Activated CD4-positive, alpha-beta T cell treated with anti-CD3 and anti-CD28 coated beads, Interleukin-2, Interleukin-6, amounts not matched to agents 100 ng/mL and 50 ng/mL, durations not matched to agents 16 hours and 8 hours (primary cell): ENCODE measurements at places on chromosomes 5 and 9.
A peak's percentile ranks its signal among the peaks of the same experiment; 100 is the strongest.

DNA sequence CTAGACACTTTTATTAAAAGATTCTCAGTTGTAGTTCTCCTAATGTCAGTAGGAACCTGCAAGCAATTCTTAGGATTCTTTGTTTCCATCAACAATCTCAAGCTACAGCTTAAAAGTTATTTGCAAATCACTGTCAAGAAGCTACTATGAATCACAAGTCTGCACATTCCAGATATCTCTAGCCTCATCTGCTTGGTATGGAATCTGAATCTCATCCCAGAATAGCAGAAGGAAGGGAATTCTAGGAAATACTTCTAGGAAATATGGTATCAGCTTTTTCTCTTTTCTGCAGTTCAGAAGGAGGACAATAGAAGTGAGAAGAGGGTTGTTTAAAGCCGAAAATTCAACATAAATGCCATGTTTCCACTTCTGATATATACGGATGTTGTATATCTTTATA is 792.2 kb upstream of the CDH9 start:
- DNase-seq, result no peak

- no peak for DNase-seq
These were observed 105.0 kb downstream of the ACTL7B start for GRCh38 chr9:108750661-108751215.

GRCh38 chr9:86697213-86697612 is 250.1 kb downstream of the GAS1 start:
- DNase-seq, result no peak

DNA sequence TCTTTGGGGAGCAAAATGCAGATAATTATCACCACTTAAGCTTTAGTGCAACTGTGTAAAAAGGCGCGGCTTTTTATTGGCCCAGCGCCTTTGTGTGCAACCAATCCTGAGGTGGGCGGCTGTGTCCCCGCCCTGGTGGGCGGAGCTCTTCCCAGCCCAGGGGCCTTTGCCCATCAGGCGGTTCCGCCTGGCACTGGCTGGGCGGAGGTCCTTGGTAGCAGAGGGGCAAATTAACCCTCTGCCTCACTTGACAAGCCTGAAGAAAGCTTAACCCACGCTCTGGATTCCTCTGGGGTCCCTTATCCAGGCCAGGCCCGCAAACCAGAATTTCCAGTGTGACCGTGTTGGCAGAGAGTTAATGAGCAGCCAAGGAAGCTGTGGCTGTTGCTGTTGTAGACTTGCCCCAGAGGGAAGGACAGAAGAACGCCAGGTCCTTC is 12.8 kb upstream of the NIPAL4 start:
- DNase-seq, result no peak

GRCh38 chr5:142872217-142872616 is 102.0 kb downstream of the ARHGAP26 start:
- no peak for DNase-seq

DNA sequence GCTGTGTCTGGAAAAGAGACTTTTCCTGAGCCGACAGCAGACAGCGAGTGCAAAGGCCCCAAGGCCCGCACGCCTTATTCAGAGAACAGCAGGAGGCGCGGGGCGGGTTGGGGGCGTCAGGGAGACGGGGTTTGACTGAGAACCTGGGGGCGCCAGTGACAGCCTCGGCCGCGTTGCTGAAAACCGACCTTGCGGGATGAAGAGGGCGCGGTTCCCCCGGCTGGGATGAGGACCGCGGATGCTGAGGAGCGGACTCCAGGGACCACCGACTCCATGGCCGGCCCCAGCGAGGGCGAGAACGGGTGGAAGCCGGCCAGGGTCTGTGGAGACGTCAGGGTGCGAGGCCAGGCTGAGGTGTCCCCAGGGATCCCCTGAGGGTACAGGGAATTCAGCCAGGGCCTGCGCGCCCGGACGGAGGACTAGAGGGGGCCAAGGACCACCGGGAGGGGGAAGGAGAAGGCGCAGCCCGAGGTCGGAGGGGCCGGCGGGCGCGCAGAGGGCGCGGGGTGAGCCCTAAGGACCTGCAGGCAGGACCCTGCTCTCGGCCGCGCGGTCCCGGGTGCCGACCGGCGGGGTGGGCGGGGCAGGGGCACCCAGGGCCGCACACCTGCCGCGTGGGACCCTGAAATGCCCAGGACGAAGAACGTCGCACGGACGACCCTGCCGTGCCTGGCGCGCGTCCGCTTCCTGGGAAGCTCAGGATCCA is 837 bp upstream of the AHRR start:
- no peak for DNase-seq

DNA sequence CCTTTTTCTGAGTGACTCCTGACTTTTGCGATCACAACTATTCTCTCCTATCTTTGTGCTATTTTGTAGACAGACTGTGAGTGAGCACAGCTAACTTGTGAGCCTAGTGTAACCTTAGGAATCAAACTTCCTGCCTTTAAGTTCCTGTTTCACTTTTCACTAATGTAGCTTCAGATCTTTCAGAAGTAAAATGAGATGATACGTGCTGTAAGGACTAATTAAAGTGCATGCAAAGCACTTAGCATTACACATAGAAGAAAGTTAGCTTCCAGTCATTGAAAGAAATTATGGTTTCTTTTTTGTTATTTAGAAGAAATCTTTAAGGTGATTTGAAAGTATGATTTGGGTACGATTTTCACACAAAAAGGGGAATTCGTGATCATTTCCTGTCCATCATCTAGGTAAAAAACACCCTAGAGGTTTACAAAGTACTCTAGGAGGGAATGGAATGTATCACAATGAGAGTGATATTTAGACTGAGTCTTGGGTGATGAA is 122.7 kb downstream of the ST8SIA4 start:
- DNase-seq, result peak; percentile 39

DNA sequence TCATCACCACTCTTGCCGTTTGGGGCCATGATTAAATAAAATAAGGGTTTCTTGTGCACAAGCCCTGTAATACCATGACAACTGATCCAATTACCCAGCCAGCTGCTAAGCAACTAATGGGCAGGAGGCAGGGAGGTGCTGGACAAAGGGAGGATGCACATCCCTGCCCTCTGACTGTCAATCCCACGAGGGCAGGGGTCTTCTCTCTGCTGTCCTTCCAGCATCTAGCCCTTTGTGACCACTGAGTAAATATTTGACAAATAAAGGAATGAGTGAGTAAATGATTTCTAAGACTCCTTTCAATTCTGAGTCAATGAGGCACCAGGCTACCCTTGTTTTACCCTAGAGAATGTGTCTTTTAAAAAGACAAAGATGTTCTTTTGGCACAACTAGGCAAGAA is 247.1 kb downstream of the SYK start:
- DNase-seq, result no peak

GRCh38 chr9:129164246-129164930 is 13.7 kb downstream of the IER5L start:
- no peak for DNase-seq

- no peak for DNase-seq
These were observed 48.2 kb downstream of the TNFAIP8 start for GRCh38 chr5:119404033-119404432.

DNA sequence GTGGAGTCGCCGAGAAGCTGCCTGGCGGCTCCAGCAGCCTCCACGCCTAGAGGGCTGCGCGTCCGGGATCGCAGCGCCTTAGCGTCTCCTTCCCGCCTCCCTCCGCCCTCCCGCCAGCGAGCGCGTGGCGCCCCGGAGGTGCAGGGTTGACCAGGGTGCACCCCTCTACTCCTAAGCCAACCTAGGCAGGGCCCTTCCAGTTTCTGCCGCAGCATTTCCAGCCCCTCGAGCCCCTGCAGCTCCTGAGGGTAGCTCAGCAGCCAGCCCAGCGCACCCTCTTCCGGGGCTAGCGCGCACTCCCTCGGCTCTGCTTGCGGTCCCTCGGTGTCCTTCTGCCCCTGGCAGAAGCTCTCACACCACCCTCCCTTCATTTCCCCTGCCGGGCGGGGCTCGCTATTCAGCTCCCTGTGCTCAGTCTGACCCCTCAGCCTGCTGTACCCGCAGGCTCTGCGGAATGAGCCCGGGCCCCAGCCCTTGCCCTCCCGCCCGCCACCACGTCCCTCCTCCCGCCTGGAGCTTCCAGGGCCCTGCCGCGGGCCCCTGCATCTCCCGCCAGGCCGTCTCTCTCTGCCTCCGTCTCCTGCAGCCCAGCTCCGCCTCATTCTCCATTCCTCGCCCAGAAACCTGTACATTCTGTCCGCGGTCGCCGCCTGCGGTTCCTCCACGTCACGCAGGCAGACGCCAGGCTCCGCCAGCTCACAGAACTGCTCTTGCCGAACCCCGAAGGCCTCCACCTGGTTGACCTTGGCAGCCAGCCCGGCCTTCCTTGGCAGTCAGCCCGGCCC is 61.8 kb downstream of the SPATA31C2 start:
- peak; percentile 50 for DNase-seq

DNA sequence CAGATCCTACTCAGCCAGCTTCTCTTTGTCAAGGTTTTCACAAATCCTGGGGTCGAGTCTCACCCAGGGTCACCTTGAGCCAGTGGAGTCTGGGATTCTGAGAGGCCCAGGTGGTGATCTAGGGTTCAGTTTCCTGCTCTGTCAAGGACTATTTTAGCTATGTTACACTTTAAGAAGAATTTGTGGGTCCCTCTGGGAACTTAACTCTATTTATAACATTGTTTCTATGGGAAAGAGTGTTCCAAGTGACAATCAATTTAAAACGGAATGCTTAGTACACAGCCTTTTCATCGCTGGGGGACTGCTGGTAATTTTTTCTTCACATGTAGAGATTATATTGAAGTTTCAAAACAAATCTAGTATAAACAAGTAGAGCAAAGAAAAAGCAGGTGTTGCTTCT is 26.9 kb upstream of the TMEM252 start:
- DNase-seq, result no peak

DNA sequence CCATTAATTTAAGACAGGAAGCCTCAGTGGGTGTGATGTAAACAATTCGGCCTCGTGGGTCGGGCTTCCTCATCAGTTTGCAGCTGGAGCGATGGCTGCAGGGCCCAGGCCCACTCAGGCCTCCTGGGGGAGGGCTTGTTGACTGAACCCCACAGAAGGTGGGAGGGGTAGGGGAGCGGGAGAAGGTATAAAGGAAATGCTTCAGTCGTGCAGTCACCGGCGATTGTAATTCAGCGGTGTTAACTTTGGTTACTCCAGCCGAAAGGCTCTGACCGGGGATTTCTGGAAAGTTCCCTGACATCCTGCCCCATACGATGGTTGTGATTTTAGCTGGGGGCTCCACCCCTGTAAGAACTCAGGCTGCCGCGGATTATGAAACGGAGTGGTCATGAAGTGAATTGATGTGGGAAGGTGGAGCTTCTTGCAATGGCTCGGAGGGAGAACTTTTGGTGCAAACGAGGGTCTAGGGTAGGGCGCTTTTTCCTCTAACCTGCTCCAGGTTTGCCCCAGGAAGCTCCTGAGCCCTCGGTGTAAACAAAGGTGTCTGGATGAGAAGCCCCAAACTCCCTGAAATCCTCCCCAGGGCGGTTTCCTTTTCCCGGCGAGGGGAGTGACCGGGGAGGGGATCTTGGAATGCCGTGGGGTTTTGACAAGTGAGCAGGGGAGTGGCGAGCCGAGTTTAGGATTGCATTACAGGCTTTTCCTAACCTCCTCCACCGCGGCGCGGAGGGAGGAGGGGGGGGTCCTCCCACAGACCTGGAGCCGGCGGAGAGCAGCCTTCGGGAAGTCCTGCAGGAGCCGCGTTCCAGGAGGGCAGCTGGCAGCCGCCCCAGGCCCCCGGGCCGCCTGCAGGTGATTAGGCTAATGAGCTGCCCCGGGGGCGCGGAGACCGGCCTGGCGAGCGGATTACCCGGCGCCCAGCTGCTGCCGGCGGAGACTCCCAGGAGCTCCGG is 215.5 kb downstream of the PDZD2 start:
- peak; percentile 4 for DNase-seq

GRCh38 chr9:16268067-16268881 is 602.2 kb downstream of the BNC2 start:
- no peak for DNase-seq

GRCh38 chr9:107051392-107051791 is 188.4 kb downstream of the ZNF462 start:
- DNase-seq, result no peak

DNA sequence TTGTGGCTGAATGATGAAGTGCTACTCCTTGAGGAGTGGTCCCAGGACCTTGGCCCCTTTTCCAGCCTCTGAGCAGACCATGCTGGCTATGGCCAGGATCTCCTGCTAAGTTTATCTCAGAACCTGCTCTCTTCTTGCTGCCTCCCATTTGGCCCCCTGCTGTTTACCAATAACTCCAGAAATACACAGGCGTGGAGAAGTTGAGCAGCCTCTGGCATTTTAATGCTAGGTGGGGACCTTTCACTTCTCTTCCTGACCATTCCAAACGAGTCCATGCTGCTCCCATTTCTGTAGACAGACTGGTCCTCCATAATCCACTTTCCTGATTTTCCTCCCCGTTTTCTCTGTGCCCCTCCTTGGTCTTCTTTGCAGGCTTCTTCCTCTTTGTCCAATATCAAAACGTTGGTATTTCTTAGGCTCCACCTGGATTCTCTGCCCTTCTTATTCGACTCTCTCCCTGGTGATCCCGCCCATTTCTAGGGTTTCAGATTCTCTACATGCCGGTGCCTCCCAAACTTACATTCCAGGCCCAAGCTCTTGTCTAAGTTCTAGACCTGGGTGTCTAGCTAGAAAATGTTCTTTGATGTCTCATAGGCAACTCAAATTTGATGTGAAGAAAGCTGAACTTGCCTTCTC is 33.4 kb upstream of the TNFAIP8 start:
- DNase-seq, result no peak

GRCh38 chr9:35738186-35738585 is 5.7 kb downstream of the CREB3 start:
- DNase-seq, result no peak

DNA sequence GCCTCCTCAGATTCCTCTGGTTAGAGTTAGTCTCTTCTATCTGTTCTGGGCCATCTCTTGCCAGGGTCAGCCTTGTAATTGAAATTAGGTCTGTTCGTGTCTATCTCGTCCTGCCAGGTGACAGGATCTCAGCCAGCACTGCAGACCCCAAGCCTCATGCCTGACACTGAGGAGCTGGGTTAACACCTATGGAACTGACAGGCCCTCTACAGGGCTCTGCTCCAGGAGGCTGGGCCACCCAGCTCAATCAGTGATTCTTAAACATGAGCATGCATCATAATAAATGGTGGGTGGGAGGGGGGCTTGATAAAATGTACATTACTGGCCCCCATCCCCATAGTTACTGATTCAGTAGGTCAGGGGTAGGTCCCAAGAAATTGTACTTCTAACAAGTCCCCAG is 103.4 kb downstream of the PSD2 start:
- no peak for DNase-seq

DNA sequence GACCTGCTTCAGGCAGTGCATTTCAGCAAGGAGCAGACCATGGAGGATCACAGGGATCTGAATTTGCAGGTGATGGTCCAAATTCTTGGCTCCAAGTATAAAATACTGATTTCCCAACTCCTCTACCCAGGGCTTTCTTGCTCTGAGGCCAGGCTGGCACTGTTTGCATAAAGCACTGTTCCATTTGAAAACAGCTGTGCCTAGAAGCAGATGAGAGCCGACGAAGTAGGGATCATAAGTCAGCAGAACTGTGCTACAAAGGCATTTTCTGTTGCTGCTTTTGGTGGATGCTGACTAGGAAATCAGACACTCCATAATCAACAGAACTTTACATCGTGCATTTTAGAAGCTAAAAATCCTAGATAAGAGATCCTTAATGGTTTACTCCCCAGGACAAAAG is 126.4 kb downstream of the MAT2B start:
- no peak for DNase-seq
